ENCODE measurements at places on chromosomes 7 and 10. TPM values are rescaled to one million over a fixed set of nuclear protein-coding genes. Genes with fewer than 3 reads are reported as not detected.

DNA sequence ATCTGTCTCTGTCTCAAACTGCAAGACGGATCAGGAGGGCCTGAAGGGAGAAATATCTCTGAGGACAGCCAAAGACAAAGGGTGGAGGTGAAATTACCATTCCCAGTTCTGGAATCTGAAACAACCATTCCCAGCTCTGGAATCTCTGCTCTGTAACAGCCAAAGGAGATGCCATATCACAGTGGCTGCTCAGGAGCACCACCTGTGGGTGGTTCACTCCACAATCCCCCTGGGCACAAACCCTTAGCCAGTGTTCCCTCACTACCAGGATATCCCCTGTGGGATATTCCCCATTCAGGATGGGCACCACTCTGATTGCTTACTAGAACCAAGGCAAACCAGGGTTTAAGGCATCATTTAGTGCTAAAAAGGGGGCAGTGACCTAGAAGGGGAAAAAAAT lies 199.0 kb downstream of the HTR7 start:
- DNase-seq = no peak

The ARF5 gene
- 132 TPM for total RNA-seq

DNA sequence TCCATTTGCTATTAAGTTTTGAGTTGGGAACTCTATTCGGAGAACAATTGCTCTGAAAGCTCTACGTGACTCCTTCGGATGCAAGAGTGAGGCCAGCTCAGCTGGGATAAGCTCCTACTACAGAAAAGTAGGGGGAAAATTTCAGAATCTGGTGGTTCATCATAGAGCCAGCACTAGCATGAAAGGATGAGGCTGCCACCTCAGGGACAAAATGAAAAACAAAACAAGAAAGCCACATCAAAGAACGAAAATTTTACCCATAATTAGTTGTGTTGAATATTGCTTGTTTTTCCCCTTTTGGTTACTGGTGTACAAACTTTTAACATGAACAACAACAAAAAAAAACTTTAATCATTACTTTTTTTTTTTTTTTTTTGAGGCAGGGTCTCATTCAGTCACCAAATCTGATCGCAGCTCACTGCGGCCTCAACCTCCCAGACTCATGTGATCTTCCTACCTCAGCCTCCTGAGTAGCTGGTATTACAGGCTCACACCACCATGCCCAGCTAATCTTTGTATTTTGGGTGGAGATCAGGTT lies 39.7 kb upstream of the NFE2L3 start:
- DNase-seq = no peak

DNA sequence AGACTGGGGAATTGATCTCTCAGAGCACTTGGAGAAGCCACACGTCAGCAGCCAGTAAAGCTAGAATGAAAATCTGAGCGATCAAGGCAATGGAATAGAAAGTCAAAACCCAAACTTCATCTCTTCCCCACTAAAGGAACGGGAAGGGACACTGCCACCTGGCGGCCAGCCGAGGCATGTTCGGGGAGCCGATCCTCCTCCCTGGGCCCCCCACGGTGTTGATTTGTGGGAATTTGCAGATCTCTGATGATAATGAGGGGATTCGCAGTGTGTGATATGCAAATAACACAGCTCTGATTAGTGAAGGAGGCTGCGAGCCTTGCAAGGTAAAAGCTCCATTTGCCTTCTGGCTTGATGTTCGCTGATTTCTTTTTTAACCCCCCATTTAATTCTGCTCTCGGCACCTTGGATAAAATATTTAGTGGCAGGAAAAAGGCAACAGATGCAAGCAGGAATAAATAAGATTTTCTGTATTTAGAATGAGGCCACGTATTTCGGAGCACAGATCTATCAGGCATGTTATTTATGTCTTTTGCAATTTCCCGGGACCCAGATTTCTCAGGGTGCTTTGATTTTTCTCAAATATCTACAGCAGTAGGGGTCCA lies 258.6 kb downstream of the PAXIP1 start:
- peak; percentile 15 for DNase-seq

- DNase-seq = no peak
Measured at GRCh38 chr7:153835103-153835502, 217.1 kb upstream of the DPP6 start.

GRCh38 chr7:144519925-144520324 lies 116.4 kb upstream of the NOBOX start:
- DNase-seq = no peak

The ACHE gene
- 7.3 TPM for total RNA-seq

DNA sequence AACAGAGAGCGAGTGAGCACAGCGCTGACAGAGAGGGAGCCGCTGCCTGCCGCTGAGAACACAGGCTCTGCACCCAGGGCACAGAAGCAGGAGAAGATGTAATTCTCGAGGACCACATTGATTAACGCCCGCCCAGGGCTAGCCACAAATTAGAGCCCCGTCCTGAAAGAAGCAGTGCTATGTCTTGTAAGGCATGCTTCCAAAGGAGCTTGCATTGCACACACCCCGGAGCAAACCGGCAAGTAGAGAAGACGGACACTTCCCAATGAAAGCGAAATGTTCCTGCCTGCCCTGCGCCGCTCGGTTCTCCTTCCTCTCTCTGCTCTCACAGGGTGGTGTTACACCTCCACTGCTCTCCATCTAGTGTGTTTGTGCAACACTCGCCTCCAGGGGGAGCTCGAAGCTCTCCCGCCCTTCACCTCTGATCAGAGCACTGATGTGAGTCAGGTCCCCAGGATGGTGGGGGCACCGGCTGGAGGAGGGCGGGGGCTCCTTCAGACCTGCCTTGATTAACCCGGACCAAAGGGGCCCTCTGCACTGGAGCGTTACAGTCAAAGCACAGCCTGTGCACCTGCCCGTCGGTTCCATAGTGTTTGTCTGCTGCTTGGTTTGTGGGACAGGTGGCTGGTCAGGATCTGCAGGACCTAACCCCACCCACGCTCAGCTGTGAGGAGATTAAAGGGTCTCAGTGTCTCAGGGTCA lies 316.5 kb downstream of the ADARB2 start:
- DNase-seq = peak; percentile 77

The EZH2 gene
- total RNA-seq = 4.0 TPM

- no peak for DNase-seq
Measured at GRCh38 chr10:49564461-49565009, 25.6 kb upstream of the ERCC6 start.

- DNase-seq = no peak
Measured at GRCh38 chr7:29457565-29458011, 106.0 kb upstream of the PRR15 start.

Data from body of pancreas (tissue), 4 donors.